ENCODE measurements at places on chromosomes 3 and 15.

- no peaks in the 10 kb centered on the region for H3K27me3 ChIP-seq
- H3K27ac ChIP-seq = no peak overlapping the region
- no peaks in the 10 kb centered on the region for H3K4me1 ChIP-seq
- no peaks in the 10 kb centered on the region for H3K36me3 ChIP-seq
Observed at GRCh38 chr15:81765816-81766215, 280.0 kb downstream of the MEX3B start.

DNA sequence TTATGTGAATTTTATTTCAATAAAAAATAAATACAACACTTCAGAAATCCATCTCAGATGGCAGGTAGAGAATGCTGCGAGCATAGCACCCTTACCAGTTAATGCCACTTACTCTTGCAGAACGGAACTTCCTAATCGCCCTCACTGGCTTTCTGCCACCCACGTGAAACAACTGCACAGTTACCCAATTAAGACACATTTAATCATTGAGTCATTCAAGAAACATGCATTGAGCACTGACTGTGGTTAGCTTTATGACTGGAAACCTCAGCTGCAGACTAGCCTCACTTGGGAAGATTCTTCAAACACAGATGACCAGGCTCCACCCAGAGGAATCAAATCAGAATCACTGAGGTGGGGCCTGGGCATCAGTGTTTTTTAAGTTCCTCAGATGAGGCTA is 5.6 kb upstream of the MFGE8 start:
- no peak overlapping the region for H3K27ac ChIP-seq
- H3K27me3 ChIP-seq = no peaks in the 10 kb centered on the region
- no peak overlapping the region for H3K4me3 ChIP-seq
- no peaks in the 10 kb centered on the region for H3K36me3 ChIP-seq
- no peaks in the 10 kb centered on the region for H3K4me1 ChIP-seq
- no peak for DNase-seq

- no peaks in the 10 kb centered on the region for H3K36me3 ChIP-seq
- H3K4me1 ChIP-seq = peaks cover 16% of the 10 kb centered on the region
- no peaks in the 10 kb centered on the region for H3K27me3 ChIP-seq
Observed at GRCh38 chr3:177448987-177449359, 251.7 kb upstream of the TBL1XR1 start.

DNA sequence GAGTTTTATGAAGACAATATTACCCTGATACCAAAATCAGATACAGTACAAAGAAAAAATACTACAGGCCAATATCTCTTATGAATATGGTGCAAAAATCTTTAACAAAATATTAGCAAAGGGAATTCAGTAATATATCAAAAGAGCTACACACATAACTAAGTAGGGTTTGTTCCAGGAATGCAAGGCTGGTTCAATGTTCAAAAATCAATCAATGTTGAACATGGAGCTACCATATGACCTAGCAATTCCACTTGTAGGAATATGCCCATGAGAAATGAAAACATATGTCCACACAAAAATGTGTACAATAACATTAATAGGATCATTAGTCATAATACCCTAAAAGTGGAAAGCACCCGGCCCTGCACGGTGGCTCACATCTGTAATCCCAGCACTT is 7.8 kb downstream of the OCA2 start:
- peaks cover 65% of the 10 kb centered on the region for H3K27me3 ChIP-seq
- H3K36me3 ChIP-seq = no peaks in the 10 kb centered on the region
- no peak overlapping the region for H3K27ac ChIP-seq
- H3K4me1 ChIP-seq = peaks cover 20% of the 10 kb centered on the region
- H3K4me3 ChIP-seq = no peak overlapping the region

GRCh38 chr3:38003371-38003816 is 12.8 kb downstream of the VILL start:
- H3K27me3 ChIP-seq = no peaks in the 10 kb centered on the region
- H3K36me3 ChIP-seq = no peaks in the 10 kb centered on the region
- peak overlapping the region; percentile 54 for H3K27ac ChIP-seq
- H3K4me1 ChIP-seq = peaks cover 27% of the 10 kb centered on the region

GRCh38 chr15:34616613-34617012 is 33.2 kb upstream of the GOLGA8B start:
- no peak overlapping the region for H3K4me3 ChIP-seq
- no peak for DNase-seq
- peaks cover 10% of the 10 kb centered on the region for H3K4me1 ChIP-seq
- no peak overlapping the region for H3K27ac ChIP-seq

- no peak for DNase-seq
- peak overlapping the region; percentile 96 for H3K27ac ChIP-seq
- H3K4me3 ChIP-seq = no peak overlapping the region
- H3K4me1 ChIP-seq = peaks cover 12% of the 10 kb centered on the region
Observed at GRCh38 chr3:183699238-183699947, 1.8 kb downstream of the YEATS2 start.

GRCh38 chr3:132032959-132033358 is 1.9 kb downstream of the CPNE4 start:
- peaks cover 71% of the 10 kb centered on the region for H3K27me3 ChIP-seq
- no peak overlapping the region for H3K4me3 ChIP-seq
- H3K4me1 ChIP-seq = no peaks in the 10 kb centered on the region
- no peaks in the 10 kb centered on the region for H3K36me3 ChIP-seq

- H3K27ac ChIP-seq = peak overlapping the region; percentile 19
- no peaks in the 10 kb centered on the region for H3K36me3 ChIP-seq
- H3K4me3 ChIP-seq = no peak overlapping the region
- DNase-seq = no peak
- H3K27me3 ChIP-seq = no peaks in the 10 kb centered on the region
- H3K4me1 ChIP-seq = peaks cover 99% of the 10 kb centered on the region
Observed at GRCh38 chr3:16907243-16907642, 22.5 kb downstream of the PLCL2 start.

- H3K4me1 ChIP-seq = no peaks in the 10 kb centered on the region
- no peak for DNase-seq
Observed at GRCh38 chr3:117790235-117790987, 1080.8 kb downstream of the TUSC7 start.

DNA sequence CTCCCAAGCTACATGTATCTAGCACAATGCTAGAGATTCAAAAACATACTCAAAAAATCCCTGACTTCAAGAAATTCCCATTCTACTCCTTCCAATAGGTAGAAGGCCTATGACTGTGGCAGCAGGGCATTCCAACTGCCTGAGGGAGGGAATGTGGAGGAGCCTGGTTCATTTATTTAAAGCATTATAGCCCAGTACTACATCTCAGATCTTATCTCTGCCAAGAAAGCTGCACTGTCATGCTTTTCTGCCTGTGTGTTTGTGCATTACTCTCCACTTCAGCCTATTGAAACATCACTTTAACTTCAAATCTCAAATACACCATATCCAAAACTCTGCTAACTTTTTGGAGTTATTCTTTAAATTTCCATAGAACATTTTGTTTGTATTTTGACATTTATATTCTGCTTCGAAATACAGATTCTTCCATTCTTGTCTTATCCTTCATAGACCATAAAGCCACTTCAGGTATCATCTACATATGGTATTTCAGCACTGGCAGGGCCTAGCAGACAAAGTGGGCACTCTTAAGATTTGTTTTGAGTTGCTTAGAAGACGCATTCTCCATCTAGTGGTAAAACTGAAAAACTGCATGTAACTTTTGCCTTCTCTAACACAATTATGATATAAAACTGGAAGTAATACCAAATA is 59.1 kb upstream of the NEDD4 start:
- no peak for DNase-seq
- H3K4me1 ChIP-seq = no peaks in the 10 kb centered on the region
- H3K27me3 ChIP-seq = no peaks in the 10 kb centered on the region

DNA sequence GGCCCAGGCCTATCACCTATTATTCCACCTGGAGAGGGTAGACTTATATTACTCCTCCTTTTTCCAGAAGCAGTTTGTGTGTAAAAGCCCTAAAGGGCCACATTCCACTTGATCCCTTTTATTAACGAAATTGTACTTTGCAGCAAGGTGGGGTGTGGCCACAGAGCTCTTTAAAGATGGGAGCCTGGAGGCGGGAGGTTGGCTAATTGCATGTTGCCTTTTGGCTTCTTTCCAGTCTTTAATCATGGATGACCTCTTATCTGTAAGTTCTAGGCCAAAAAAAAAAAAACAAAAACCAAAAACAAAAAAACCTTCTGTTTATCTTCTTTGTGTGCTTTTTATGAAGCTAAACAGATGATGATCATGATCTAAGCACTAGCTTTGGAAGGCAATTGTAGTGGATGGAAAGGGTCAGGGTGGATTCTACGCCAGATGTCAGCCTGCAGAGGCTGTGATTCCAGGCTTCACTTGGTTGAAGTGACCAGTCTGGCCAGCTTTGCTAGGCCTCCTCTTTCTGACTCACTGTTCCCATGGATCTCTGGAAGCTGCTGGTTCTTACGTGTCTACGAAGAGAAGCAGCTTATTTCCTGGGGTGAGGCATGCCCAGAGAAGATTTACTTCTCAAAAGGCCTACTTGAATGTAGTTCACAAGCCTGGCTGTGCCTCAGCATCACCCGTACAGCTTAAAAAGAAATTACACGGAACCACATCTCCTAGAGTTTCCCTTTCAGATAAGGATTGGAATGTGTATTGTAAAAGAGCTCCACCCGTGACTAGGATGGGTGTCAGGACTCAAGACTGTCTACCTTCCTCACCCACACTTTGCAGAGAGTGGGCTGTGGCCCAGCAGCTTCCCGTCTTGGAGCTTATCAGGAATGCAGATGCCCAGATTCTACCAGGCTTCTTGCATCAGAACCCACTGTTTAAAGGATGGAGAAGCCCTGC is 330.9 kb upstream of the C2CD4B start:
- no peaks in the 10 kb centered on the region for H3K27me3 ChIP-seq
- no peaks in the 10 kb centered on the region for H3K4me1 ChIP-seq
- H3K27ac ChIP-seq = peak overlapping the region; percentile 8
- no peaks in the 10 kb centered on the region for H3K36me3 ChIP-seq

DNA sequence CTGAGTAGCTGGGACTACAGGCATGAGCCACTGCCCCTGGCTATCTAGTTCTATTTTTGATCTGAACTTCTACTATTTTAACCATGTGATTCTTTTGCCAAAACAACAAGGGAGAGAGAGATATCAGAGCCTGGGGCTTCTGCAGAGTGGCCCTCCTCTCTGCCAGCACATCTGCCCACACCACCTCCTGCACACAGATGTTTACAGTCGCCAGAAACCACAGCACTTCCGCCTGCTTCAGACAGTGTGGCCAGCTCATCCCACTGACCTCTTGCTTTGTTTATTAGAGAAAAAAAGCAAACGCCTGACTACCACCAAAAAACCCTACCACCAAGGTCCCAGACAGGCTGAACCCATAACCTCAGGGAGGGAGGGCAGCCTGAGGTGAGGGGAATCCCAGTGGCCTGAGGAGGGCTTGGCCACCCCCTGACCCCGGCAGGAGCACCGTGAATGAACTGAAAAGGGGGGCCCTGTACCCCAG is 85.9 kb upstream of the ABHD2 start:
- no peak for DNase-seq
- no peaks in the 10 kb centered on the region for H3K36me3 ChIP-seq
- no peaks in the 10 kb centered on the region for H3K27me3 ChIP-seq
- no peak overlapping the region for H3K27ac ChIP-seq
- H3K4me3 ChIP-seq = no peak overlapping the region

DNA sequence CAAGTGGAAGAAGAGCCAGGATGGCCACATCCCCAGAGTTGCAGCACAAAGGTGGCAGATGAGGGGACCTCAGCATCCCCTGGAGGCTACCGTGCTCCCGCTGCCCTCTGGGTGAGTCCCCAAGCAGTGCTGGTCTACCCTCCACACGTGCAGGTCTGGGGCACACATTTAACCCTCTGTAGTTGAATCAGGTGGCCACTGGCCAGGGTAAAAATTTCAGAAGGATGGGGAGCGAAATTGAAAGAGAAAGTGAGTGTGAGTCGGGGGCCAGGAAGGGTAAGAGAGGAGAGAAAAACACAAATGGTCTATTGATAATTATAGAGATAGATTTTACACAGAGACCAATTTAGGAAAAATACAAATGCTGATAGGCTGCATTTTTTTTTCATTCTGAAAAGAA is 139.5 kb upstream of the EIF1B start:
- no peak overlapping the region for H3K27ac ChIP-seq
- H3K36me3 ChIP-seq = no peaks in the 10 kb centered on the region
- no peaks in the 10 kb centered on the region for H3K27me3 ChIP-seq
- no peaks in the 10 kb centered on the region for H3K4me1 ChIP-seq
- DNase-seq = no peak
- no peak overlapping the region for H3K4me3 ChIP-seq

GRCh38 chr15:66078929-66079275 is 174.6 kb downstream of the MEGF11 start:
- H3K4me1 ChIP-seq = no peaks in the 10 kb centered on the region
- H3K4me3 ChIP-seq = no peak overlapping the region
- no peaks in the 10 kb centered on the region for H3K36me3 ChIP-seq
- H3K27ac ChIP-seq = no peak overlapping the region
- peak; percentile 45 for DNase-seq

- no peak for DNase-seq
- H3K27me3 ChIP-seq = no peaks in the 10 kb centered on the region
- H3K4me3 ChIP-seq = no peak overlapping the region
- H3K4me1 ChIP-seq = no peaks in the 10 kb centered on the region
- H3K27ac ChIP-seq = no peak overlapping the region
Observed at GRCh38 chr3:52326976-52327375, 10.9 kb downstream of the DNAH1 start.

- no peaks in the 10 kb centered on the region for H3K27me3 ChIP-seq
- no peak for DNase-seq
- no peak overlapping the region for H3K27ac ChIP-seq
- H3K36me3 ChIP-seq = no peaks in the 10 kb centered on the region
- no peak overlapping the region for H3K4me3 ChIP-seq
- H3K4me1 ChIP-seq = no peaks in the 10 kb centered on the region
Observed at GRCh38 chr15:62517541-62517940, 352.5 kb upstream of the C2CD4B start.

DNA sequence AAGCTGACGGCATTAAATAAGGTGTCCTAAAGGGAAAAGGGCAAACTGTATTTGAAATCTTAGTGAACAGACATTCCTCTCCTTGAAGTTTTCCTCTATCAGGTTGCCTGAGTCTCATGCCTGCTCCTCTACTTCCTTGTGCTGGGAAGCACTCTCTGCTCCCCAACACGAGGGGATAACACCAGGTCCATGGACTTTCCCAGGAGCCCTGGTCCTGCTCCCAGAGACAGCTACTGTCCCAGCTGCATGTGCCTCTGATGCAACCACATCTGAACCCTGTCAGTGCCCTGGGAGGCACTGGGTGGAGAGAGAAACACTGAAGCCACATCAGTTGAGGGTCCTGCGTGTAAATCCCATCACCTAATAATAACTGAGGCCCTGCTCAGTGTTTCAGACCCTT is 7.4 kb downstream of the TLR9 start:
- H3K4me1 ChIP-seq = peaks cover 69% of the 10 kb centered on the region
- no peak overlapping the region for H3K4me3 ChIP-seq
- no peak overlapping the region for H3K27ac ChIP-seq

DNA sequence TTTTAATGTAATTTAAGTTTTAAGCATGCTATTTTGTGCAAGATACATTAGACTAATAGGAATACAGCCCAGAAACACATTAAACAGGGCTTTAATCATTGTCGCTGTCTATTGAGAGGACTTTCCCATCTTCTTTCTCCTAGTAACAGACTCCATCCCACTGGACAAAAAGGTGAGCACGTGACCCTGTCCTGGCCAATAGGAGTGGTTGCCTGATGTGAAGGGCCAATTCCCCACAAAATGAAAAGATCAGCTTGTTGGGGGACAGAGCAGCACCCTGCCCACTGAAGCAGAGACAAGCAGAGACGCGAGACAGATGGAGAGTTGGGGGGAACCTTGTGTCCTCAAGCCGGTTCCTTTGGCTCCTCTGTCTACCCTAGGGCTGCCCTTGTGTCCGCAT is 21.2 kb downstream of the CRYGS start:
- no peak overlapping the region for H3K4me3 ChIP-seq
- peaks cover 32% of the 10 kb centered on the region for H3K4me1 ChIP-seq
- no peaks in the 10 kb centered on the region for H3K36me3 ChIP-seq
- DNase-seq = no peak
- H3K27ac ChIP-seq = no peak overlapping the region
- H3K27me3 ChIP-seq = no peaks in the 10 kb centered on the region
